ENCODE measurements at places on chromosomes 1 and 21.

GRCh38 chr1:3846541-3846940, 10.5 kb downstream of the CEP104 start:
- DNase-seq = no peak

DNA sequence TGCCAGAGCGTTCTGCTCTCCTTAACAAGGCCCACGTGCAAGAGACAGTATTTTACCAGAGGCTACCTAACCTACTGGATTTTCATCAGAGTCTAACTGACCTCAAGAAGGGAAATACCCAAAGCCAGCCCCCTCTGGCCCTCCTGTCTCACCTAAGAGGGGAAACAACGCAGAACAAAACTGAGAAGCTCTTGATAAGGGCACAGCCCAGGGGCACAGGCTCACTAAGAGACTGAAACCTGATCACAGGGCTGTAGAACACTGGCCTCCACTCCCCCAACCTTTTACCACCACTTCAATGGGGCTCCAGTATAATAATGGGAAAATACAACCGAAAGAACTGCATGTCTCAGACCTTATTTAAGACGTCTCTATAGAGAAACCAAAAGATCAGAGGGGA, 449.5 kb upstream of the CAMK1G start:
- no peak for DNase-seq

- no peak for DNase-seq
Observed at GRCh38 chr1:11498956-11499594, 20.1 kb downstream of the DISP3 start.

GRCh38 chr1:44926311-44926781, 60.0 kb downstream of the EIF2B3 start:
- DNase-seq = no peak

DNA sequence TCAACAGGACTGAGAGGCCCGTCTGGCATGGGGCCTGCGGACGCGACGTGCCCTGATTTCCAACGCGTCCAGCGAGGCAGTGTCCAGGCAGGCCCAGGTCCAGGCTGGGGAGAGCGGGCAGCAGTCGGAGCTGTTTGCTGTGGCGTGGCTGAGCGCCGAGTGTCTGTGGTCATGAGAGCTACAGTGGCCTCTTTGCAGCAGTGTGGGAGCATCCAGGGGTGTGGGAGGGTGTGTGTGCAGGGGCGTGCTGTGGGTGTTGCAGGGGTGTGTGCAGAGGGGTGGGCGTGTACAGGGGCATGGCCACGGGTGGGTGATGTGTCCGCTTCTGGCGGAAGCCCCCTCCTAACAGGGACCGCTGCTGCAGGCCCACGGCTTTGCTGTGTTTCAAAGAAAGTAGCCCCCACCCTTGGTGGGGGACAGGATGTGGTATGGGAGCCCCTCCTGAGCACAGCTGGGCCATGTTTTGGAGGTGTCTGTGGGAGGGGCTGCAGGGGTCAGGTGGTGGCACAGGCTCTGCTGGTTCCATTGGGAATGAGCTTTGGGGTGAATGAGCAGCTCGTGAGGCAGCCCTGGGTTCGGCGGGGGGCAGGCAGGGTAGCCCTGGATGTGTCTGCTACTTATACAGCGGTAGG, 17.7 kb downstream of the PLCH2 start:
- no peak for DNase-seq

GRCh38 chr1:2468041-2468472, 8.0 kb upstream of the PLCH2 start:
- no peak for DNase-seq

DNA sequence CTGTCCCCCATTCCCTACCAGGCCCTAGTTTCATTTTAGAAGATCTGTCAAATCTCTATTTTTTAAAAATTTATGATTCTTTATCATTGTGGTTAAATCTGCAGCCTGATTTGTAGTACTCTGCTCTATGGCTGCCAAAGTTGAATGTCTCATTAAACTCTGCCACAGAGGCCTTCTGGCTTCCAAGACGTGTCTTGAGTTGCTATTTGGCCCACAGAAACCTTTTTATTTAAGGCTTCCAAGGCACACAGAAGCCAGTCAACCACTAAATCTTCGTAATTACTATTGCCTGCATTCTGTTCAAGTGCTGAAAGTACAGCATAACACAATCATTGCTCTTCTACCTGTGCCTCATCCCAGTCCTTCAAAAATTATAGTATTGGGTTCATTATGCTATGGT, 971.0 kb downstream of the NCAM2 start:
- no peak for DNase-seq

DNA sequence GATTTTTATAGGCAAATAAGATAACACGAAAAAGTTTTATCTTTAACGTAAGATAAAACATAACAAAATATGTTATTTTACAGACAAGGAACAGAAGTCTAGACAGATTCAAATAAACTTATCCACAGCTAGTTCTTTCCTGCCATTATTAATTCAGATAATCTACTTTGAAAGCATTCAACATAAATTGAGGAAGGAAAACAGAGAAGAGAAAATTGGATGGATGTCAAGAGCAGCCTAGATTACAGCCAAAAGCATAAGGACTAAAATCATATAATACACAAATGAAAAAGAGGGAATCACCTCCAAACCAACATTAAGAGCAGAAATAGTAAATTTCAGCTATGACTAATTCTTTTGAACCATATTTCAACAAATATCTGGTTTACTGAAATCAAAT, 15.5 kb downstream of the TRIM33 start:
- DNase-seq = no peak

DNA sequence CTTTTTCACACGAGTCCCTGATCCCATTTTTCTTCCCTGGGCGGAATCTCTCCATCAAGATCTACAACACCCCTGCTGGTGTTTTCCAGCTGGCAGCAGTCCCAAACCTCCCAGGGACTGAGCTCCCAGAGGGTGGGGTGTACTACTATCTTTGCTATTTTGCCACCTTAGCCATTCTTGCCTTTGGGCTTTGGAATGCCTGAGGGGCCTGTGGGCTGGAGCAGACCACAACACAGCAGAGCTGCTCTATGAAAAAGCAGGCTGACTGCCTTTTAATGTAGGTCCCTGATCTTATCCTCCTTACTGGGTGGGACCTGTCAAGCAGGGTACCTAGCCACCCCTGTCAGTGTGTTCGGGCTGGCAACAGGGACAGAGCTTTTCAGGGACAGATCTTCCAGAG, 91.9 kb downstream of the KCNT2 start:
- no peak for DNase-seq
